ENCODE measurements at places on chromosomes 6 and 20.

DNA sequence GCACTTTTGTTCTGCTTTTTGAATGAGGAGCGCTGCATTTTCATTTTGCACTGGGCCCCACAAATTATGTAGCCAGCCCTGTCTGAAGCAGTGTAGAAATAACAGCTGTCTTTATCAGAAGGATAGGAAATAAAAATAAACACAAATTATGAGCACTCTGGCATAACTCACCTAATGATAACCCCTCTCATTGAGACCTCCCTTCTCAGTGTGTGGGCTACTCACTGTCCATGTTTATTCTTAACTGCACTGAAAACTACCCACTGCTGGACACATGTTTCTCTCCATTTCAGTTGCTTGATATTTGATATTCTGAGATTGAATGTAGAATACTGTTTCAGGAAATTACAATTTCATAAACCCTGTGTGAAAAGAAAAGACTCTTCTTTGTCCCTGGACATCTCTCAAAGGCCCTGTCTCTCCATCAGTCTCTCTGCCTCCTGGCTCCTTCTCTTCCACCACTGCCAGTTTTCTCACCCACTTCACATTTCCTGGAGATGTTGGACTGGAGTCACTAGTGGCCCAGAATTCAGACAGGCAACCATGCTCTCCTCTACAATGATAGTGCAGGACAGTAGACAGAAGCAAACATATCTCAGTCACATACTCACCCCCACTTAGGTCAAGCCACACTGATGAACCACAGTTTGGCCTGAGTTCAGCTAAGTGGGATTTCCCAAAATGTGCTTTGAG, 29.6 kb upstream of the SAYSD1 start:
- no peak for DNase-seq

- no peak for DNase-seq
These were observed 28.0 kb downstream of the ARFGEF2 start for GRCh38 chr20:48949304-48950170.

GRCh38 chr6:163585932-163586437, 171.5 kb downstream of the QKI start:
- DNase-seq = no peak

DNA sequence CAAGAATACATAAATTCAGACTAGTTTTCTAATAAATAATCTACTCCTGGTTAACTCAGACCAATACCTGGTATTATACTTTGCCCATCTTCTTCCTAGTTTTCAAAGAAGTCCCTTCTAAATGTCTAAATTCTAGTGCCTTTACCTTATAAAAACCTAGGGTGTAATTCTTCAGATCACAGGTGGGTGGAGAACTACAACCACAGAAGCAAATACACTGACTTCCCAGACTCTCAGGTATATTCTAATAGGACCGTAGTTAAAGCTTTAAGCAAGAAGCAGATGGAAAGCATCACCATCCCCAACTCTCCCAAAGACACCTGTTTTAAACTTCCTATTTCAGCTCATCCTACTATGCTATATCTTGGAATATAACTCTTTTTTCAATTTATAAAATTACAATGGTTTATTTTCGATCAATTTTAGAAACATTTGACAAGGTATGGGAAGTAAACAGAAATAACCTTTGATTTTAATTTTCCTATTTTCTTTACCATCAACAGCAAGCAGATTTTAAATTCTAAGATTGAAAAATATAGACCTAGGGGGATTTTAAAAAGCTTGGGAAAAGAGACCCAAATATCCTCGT, 15.8 kb downstream of the MAN1A1 start:
- DNase-seq = no peak

- no peak for DNase-seq
These were observed 32.0 kb upstream of the SPTLC3 start for GRCh38 chr20:12976720-12977309.

DNA sequence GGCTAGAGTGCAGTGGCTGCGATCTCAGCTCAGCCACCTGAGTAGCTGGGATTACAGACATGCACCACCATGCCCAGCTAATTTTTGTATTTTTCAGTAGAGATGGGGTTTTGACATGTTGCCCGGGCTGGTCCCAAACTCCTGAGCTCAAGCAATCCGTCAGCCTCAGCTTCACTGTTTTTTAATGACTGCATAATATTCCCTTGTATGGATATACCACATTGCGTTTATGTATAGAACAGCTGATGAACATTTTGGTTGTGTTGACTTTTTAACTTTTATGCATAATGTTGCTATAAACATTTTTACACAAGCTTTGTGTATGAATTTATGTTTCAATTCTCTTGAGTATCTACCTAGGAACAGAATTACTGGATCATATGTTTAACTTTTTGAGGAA, 4.3 kb upstream of the RFX6 start:
- no peak for DNase-seq

DNA sequence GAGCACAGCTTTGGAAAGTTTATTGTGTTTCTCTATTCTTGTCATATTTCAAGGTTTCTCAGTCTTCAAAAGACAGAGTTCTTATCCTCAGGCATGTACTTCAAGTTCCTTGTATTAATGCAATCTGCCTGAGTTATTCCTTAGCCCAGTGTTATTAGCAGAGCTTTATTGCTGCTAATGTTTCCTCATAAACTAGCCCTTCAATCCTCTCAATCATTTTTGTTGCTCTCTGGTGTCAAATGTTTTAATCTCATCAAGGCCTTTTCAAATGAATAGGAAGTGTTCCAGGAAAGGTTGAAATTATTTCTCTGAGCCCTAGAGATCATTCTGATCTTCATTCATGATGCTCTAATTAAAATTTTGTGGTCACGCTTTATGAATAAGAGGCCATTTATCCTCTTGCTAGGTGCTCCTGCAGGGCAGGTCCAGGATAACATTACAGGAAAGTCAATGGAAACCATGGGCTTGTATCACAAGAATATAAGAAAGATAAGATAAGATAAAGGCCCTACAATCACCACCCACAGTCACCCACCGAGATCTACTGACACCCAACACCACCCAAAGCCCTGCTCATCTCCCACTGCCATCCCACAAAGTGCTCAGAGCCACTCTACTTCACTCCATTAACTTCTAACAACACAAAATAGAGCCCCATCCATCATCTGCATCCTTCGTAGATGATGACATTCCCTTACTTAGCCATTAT, 125.9 kb downstream of the COL9A1 start:
- no peak for DNase-seq

DNA sequence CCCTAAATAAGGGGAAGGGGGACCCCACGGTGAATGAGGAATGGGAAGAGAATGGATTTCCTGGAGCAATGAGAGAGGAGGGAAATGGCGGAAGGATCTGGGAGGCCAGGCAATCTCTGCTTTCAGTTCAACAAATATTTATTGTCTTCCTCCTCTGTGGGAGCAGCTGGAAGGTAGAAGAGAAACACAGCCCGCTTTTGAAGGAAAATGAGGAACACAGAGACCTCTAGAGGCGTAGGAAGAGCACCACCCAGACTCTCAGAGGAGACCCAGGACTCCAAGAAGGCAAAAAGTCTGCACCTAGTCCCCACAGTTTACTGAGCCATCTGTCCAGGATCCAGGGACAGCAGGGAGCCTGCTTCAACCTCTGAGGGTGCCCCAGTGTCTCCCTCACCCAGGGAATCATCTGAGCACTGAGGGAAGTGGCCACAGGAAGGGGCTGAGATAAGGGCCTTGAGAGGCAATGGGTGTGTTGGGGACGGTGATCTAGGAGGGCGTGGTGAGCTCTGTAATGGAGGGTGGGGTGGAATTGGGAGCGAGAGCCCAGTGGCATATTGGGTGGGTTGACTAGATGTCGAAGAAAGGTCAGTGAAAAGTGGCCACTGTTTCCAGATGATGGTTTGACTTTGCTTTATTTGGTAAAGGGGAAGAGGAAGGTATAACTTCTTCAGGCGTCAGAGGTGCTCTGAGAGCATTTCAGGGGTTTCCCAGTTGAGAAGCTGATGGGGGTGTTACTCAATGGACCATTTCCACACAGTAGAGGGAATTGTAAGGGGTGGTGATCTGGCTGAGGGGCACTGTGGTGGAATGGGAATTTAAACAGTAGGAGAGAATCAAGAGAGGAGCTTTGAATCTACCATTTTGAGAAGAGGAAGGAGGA, 610 bp downstream of the PSORS1C1 start:
- DNase-seq = peak; percentile 18

DNA sequence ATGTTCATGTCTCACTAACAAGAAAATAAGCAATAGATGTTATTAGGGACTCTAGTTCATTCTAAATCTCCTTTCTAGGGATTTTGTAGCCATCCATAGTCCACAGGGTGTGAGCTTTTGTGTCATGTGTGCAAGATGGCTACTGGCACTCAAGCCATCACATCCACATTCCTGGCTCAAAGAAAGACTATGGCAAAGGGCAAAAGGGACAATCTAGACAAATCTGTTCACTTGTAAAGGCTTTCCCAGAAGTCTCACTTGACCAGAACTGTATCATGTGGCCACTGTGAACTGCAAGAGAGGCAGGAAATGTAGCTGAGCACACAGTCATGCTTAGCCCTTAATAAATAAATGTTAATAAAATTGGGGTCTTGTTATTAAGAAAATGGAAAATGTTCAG, 212.6 kb upstream of the EXOC2 start:
- DNase-seq = no peak

- no peak for DNase-seq
These were observed 63.2 kb downstream of the PDE10A start for GRCh38 chr6:165599596-165600487.

- no peak for DNase-seq
These were observed 45.9 kb upstream of the RALY start for GRCh38 chr20:33947709-33948295.

- no peak for DNase-seq
These were observed 53.3 kb upstream of the DACT2 start for GRCh38 chr6:168372889-168373288.

DNA sequence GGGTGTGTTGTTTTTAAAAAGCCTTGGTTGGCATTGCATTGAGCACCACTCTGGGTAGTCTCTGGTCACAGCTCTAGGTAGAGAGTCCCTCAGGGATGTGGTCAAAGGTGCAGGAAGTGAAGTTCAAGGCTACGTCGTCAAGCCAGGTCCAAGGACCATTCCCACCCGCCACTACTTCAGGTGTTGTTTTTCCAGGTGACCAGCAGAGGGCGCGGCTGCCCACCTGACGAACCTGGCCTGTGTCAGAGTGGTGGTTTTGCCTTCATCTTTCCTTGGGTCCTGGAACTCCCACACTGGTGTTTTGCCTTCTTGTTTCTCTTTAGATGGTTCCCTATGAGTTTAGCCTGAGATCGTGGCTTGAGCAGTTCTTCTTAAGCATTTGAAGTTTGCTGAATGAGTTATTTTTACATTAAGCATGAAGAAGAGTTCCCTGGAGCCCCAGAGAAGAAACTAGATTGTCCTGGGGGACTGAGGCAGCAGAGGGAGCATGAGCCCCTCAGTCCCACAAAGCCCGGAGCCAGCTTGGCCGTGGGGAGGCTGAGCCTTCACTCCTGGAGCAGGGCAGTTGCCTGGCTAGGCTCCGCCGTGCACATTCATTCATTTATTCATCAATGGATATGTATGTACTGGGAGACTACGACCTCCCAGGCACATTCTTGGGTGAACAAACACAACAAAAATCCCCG, 5.6 kb upstream of the PHACTR3 start:
- DNase-seq = peak; percentile 57

DNA sequence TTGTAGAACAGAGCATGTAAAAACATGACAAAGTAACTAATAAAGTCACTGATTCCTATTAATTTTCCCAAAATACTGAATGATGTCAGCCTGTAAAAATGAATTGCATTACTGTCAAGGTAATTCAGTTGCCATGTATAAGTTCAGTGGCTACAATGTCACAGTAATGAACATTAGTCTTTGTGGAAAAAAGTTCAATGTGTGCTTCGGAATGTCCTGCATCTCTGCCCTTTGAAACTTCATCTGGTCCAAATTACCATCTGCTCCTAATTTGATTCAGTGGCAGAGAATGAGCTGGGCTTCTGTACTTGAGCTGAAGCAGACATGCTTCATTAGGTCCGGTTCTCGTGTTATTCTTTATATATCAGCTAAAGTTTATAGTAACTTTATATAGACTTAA, 567.4 kb downstream of the COL12A1 start:
- DNase-seq = no peak

GRCh38 chr20:1087311-1087905, 31.0 kb upstream of the PSMF1 start:
- no peak for DNase-seq

DNA sequence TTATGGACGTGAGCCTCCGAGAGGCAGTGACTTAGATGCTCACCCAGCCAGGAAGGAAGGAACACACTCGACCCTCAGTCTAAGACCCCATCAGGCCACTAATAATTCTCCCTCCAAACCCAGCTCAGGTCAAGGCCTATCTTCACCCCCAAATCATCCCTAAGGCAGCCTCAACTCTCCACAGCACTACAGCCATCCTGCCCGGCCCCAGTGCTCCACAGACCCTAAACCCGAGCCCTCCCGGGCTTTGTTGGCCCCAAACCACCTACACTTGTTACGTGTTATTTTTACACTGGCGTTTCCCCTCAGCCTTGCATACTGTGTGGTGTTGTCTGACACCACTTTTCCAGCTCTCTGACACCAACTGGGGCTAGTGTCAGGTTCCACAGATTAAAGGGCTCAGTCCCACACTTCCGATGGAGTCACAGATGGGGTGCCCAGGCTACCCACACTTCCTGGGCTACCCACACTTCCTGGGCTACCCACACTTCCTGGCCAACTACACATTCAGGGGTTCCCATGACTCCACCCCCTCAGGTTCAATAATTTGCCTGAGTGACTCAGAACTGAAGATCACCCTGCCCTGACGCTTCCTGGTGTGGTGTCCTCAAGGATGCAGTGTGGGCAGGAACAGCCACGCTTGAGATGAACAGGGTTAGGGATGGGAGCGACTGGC, 25.3 kb downstream of the RBCK1 start:
- no peak for DNase-seq

- no peak for DNase-seq
These were observed 959.2 kb downstream of the EPHA7 start for GRCh38 chr6:92460133-92460532.

- no peak for DNase-seq
These were observed 212.1 kb downstream of the BTBD9 start for GRCh38 chr6:38427492-38428210.

GRCh38 chr20:37529214-37529967, 1.7 kb upstream of the BLCAP start:
- DNase-seq = no peak

DNA sequence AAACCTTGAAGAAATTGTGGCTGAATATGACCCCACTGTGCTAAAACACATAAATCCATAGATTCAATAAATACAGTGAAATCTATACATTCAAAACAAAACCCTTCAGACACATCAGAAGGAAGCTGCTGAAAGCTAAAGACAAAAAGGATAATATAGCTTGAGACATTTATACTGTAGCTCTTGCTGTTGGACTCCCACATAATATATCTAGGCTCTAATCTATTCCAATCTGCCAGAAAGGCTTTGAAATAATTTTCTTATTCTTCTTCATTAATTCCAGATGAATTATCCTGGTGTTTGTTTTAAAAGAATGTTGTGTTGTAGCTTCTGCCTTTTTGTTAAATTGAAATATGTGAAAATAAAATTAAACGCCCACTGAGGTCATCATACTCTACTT, 454.0 kb downstream of the EYS start:
- DNase-seq = no peak

- no peak for DNase-seq
These were observed 185.8 kb upstream of the PRDM1 start for GRCh38 chr6:105900125-105900937.
